ENCODE measurements at places on chromosomes 2 and 18.

DNA sequence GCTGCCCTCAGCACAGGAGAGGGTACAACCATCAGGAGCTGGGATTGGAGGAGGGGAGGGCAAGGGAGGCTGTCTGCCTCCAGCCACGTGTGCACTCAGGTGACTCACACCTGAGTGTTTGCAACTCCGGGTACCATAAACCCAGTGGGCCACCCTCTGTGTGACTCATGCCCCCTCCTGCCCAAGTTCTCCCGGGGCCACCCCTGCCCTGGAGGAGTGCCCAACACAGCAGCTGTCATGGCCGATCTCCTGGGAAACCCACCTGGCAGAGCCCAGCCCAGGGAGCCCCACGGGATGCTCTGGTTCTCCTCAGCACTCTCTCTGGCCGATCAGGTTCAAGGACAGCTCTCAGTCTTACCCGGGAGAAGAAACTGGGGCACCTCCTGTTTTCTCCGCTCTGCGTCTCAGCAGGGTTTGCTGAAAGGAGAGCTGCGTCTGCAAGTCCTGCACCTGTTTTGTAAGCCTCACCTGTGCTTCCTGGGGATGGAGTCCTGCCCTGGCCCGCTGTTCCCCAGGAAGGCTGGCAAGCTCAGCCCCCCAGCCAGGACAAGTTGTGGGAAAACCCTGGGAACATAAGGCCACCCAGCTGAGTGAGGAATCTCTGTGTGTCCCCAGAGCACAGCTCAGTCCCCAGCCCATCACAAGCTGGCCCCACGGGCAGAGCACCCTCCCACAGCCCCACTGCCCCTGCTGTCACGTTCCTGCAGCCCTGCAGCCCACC lies 44.0 kb upstream of the UBE2F start:
- no peak for DNase-seq

DNA sequence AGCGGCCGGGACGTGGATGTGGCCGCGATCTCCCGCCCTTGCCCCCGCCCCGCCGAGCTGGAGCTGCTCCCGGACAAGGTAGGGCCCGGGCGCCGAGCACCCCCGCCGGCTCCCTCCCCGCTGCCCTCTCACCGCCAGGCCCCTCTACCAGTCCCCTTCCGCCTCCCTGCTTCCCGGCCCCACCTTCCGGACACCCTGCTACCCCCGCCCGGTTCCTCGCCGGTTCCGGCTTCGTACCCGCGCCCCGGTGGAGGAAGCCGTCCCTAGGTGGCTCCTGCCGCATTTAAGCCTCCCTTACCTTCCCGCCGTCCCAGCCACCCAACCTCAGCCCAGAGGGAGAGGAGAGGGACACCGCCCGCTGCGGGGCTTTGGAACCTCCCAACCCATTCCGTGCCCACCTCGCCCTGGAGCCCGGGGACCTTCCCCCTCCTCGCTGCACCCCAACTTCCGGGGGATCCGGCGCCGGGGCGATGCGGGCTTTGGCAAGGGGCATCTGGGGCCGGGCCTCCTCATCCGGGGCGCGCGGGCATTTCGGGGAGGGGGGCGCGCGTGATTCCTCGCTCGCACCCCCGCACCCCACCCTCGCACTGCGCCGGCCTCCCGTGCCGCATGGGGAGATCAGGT lies 475 bp downstream of the B3GNT2 start:
- DNase-seq, result peak; percentile 44

DNA sequence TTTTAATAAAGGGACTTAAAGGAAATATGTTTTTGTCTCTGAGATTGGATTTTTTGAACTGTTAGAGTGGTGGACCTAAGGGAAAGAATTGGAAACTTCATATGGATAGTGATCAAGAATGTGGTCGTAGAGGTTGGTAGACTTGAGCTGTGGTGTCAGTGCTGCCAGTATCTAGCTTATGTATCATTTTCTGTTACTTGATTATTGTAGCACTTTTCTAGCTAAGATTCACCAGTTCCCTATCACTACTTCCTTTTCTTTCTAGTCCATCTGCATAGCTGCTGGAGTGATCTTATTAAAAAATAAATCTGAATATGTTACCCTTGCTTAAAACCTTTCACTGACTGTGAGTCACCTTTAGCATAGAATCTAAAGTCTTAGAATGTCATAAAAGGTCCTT lies 6.0 kb downstream of the ACVR2A start:
- DNase-seq, result no peak

DNA sequence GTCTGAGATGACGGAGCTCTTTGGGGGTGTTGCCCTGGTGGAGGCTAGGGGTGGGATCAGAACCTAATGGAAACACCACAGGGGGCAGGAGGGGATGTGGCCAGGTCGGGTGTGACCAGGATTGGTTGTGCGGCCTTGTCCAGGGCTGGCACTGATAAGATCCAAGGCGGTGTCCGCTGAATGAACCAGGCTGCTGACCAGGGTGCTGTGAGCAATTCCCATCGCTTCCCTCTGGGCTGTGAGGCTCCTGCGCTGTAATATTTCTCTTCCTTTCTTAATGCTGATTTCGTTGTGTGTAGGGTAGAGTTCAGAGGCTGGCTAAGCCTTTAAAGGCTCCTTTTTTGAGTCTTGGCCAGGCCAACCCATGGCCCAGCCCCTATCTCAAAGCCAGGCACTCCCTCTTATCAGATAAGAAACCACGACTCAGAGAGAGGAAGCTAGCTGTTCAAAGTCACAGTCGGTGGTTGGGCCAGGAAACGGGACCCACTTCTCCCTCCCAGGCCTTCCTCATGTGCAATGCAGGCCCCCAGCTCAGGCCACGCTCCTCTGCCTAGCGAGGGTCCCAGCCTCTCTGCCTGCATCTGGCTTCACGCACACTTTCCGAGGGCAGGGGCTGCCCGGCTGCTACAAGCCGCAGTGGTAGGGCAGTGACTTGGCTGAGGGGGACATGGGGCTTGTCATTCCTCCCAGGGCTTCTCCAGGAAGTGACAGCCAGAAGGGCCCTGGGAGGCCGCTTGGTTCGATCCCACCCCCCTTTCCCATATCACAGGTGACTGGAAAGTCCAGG lies 26.0 kb upstream of the FOSL2 start:
- no peak for DNase-seq

DNA sequence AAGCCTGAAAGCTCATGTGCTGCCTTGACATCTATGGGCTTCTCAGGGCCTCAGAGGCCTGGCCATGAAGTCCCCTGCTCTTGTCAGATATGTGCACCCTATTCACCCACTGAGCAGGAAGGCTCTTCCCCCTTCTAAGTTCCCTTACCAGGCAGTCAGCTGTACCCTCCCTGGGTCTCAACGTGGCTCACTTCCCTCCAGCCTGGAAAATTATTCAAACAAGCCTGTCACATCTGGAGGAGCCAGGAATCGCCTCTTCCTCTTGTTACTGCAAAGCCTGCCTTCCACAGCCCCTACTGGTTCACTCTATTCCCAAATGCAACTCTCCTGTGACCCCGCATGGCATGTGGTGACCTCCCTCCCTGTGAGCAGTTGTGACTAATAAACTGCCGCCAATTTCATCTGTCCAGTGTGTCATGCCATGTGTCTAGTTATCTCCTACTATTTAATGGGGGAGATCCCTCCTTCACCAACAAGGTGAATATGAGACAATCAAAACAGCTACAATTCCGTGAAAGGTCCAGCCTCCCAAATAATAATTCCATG lies 8.4 kb upstream of the SERPINB8 start:
- DNase-seq, result no peak

DNA sequence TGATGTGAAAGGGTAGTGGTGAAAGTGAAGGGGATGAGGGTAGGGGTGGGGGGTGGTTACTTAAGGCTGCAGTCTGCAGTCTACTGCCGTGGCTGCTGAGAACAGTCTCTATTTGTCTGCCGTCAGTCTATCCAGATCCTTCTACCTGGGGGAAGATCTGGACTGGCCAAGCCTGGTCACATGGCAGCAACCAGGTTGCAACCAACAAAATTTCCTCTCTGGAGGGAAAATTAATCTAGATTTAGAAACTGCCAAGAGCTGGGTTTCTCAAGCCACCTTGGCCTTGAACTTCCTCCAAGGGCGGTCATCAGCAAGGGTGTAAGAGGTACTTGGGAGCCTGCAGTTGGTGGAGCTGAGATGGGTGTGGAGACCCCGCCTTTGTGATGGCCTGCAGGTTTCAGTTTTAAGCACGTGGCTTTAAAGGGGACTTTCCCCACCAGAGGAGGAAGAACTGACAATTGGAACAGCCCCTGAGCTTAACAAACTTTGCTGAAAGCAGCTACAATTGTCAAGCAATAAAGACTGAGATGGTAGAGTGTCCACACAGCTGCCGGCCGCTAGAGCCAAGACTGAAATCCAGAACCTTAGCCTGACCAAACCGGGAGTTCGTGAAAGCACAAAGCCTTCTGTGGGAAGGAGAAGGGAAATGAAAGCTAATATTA lies 31.4 kb upstream of the KCMF1 start:
- peak; percentile 56 for DNase-seq

DNA sequence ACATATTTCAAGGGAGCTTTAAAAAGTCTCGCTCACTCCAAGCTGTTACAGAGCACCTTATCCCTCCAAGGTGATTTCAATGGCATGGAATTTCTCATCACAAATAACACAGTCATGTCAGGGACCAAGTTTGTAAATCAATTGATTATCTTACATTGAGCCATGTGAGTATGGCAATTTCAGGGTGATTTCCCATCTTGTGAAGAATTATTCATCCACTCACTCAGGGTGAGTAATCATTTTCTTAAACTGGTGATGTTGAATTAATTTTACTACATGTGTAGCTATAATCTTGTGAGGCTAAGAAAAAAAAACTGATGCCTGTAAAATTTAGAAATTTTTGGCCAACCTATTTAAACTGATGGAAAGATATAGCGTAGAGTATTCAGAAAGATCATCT lies 3.3 kb upstream of the ABCA12 start:
- DNase-seq, result no peak

All from stimulated activated CD8-positive, alpha-beta memory T cell treated with anti-CD3 and anti-CD28 coated beads, Interleukin-4, amount 100 ng/mL, for 24 hours (primary cell).